Neural progenitor cell (in vitro differentiated cells): ENCODE measurements at places on chromosomes 4 and X.

DNA sequence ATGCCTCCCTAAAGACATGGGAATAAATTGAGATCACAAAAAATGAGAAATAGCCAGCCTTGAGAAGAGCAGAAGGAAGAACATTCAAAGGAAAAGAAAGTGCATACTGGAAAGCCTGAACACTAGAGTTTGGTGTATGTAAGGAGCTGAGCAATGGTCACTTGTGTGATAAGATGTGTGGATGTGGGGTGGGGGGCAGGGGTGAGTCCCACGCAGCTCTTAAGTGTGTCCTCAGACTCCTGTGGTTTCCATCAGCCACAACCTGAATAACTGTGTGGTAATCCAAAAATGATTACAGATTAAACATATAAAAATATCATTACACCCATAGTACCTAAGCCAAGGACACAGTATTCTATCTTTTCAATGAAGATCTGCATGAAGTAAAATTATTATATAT is 59.9 kb downstream of the ELOVL6 start:
- no peak overlapping the region for H3K4me3 ChIP-seq
- no peak for DNase-seq
- H3K27ac ChIP-seq: no peak overlapping the region
- no peaks in the 10 kb centered on the region for H3K36me3 ChIP-seq

DNA sequence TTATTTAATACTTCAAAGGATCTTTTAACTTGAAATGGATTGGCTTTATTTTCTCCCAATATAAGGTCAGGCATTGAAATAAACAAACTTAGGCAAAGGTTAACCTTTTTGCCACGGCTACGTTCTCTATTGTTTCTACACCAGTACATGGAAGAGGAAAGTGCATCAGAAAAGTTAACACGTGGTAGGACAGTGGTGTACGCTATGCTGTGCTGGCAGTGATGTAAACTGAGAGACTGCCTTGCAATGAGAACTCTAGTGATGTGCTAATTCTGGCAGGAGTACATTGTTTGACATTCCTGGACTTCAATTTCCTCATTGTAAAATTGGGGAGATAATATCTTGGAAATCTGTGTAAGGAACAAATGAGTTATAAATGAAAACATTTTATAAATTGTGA is 208.2 kb downstream of the TMA16 start:
- peaks cover 10% of the 10 kb centered on the region for H3K4me1 ChIP-seq
- no peaks in the 10 kb centered on the region for H3K27me3 ChIP-seq
- H3K4me3 ChIP-seq: no peak overlapping the region
- no peaks in the 10 kb centered on the region for H3K36me3 ChIP-seq

DNA sequence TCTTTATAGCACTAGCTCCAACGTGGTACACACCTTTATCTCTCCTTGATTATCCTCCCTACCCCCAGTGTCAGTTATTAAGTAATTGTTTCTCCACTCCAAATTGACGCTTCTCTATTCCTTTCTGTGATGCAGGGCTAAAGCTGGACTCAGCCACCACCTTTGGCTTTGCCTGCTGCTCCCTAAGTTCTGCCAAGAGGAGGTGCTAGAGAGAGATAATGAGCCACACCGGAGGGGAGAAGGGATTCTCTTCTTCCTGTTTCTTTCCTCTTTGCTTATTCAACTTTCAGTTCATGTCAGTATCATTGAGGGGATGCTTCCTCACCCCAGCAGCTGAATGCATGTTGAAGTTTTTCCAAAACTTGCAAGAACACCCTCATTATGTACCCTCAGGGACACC is 176.5 kb downstream of the GBA3 start:
- peak; percentile 28 for DNase-seq
- H3K27me3 ChIP-seq: no peaks in the 10 kb centered on the region
- no peaks in the 10 kb centered on the region for H3K4me1 ChIP-seq
- no peak overlapping the region for H3K4me3 ChIP-seq

DNA sequence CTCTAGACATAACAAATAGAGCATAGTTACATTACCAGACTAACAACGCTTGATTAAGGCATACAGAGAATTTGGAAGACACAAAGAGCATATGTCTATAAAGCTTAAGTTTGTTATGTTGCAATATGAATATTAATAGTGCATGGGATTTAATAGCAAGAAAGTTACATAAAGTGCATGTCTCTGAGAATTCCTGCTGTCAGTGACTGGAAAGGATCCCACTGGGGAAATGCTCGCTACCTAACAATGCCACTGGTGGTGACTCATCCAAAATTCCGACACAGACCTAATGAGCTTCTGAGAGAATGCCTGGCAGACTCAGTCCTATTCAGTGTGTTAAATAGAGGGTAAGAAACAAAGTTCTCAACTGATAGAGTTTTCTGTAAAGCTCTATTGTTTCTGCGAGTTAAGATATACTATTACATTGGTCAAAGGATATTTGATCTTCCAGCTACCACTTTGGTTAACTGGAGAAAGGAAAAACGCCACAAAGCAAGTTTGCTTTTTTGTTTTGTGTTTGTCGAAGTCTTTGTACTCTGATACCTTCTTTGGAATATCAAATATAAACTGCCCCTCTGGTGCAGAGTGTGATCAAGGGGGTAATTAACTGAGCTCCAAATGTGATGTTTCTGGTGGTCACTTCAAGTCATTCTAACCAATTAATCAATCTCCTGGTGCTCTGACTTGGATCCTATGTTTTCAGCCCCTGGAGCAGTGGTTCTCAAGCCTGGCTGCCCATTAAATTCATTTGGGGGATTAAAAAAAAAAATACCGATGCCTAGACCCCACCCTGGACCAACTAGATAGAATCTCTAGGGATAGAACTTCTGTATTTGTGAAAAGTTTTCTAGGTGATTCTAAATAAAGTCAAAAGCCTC is 107.9 kb downstream of the PALLD start:
- H3K36me3 ChIP-seq: no peaks in the 10 kb centered on the region
- DNase-seq: peak; percentile 90
- peak overlapping the region; percentile 25 for H3K4me3 ChIP-seq
- H3K4me1 ChIP-seq: peaks cover 29% of the 10 kb centered on the region
- peak overlapping the region; percentile 89 for H3K27ac ChIP-seq

DNA sequence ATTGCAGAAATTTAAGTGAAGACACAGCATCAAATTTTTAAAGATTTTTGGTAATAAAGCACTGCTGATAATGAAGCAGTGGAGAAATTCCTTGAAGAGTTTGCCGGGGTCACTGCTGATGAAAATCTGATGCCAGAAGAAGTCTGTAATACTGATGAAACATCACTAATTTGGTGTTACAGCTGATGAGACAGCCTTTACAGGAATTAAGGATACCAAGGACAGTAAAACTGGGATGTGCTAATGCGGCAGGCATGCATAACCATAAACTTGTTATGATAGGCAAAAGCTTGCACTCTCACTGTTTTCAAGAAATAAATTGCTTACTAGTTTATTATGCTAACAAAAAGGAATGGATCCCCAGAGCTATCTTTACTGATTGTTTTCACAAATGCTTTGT is 52.9 kb upstream of the VEGFC start:
- no peak overlapping the region for H3K4me3 ChIP-seq
- H3K27me3 ChIP-seq: no peaks in the 10 kb centered on the region
- no peaks in the 10 kb centered on the region for H3K4me1 ChIP-seq
- H3K27ac ChIP-seq: no peak overlapping the region

DNA sequence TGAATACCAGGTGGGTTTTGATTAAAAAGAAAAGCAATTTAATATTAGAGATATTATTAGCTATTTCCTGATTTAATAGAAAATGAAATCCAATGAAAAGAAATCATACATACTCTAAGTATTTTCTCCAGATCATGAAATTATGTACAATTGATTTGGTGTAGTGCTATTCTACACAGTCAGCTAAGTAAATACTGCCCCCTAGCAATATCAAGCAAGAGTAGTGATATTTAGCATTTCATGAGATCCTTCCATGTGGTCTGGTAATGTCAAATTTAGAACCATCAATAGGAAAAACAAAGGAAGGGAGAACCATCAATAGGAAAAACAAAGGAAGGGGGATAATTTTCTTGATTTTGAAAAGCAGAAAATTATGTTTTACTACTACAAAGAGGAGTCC is 114.6 kb downstream of the TBCK start:
- no peak overlapping the region for H3K4me3 ChIP-seq
- DNase-seq: peak; percentile 2
- H3K4me1 ChIP-seq: no peaks in the 10 kb centered on the region
- H3K36me3 ChIP-seq: no peaks in the 10 kb centered on the region
- H3K27ac ChIP-seq: no peak overlapping the region

- no peaks in the 10 kb centered on the region for H3K36me3 ChIP-seq
- no peak overlapping the region for H3K27ac ChIP-seq
- H3K4me1 ChIP-seq: peaks cover 14% of the 10 kb centered on the region
Observed at GRCh38 chr4:15674926-15675325, 6.7 kb upstream of the FAM200B start.

DNA sequence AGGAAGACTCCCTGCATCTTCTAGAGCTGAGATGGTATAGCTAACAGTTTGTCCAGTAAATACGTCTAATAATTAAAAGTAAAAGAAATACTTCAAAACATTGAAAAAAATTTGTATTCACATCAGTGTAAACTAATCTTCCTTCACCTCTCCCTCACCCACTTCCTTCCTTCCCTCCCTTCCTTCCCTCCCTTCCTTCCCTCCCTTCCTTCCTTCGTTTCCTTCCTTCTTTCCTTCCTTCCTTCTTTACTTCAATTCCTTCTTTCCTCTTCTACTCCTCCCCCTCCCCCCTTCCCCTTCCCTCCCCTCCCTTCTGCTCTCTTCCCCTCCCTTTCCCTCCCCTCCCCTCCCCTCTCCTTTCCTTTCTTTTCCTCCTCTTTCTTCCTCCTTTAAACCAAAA is 103.7 kb downstream of the POU4F2 start:
- no peaks in the 10 kb centered on the region for H3K36me3 ChIP-seq
- H3K27me3 ChIP-seq: no peaks in the 10 kb centered on the region
- DNase-seq: no peak
- no peak overlapping the region for H3K4me3 ChIP-seq

DNA sequence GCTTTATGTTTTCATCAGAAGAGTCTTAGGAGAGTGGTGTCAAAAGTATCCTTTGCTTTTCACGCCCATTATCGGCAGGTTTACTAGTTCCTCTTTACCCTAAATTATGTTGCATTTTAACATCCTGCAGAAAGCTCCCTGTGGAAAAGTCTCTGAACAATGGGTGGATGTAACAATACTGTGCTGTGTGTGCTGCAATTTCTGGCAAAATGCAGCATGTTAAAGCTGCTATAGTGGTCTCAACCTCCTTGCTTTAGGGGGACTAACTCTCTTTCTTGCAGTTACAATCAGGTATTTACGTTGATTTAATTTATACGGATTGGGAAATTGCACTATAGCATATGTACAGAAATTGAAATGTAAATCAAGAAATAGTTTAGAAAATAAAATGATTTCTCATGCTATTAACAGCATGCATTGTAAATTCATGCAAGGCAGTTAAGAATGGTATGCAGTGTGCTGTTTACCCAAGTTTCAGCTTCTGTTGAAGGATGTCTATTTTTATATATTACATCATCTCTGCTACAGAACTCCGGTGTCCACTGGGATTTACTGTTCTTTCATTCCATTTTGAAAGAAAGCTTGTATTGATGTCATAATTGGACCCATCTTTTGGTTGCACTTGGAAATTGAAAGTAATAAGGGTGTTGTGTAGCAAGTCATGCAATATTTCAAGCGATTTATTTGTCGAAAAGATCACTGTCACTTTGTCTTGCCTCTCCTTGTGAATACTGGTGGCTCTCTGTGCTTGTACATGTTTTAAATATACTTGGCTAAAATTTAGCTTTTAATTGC is 145.7 kb downstream of the RAPGEF2 start:
- no peak overlapping the region for H3K4me3 ChIP-seq
- no peaks in the 10 kb centered on the region for H3K4me1 ChIP-seq
- H3K27ac ChIP-seq: no peak overlapping the region
- H3K36me3 ChIP-seq: peaks cover 3% of the 10 kb centered on the region
- no peak for DNase-seq

DNA sequence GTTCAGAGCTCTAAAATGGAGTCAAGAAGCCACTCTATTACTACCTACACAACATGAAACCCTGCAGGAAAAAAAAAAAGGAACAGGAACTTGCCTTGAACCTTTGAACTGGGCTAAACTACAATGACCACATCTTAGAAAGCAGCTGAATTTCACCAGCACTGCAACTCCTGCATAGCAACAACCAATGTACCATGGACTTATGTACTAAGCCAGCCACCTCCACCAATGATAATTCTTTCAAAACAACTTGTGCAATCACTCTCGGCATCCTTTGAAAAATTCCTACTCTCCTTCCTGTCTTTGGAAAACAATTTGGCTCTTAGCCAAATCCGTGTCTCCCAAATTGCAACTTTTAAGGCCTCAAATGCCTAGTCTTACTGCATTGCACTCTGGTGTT is 26.8 kb upstream of the FMR1 start:
- H3K27me3 ChIP-seq: no peaks in the 10 kb centered on the region
- no peak for DNase-seq
- no peaks in the 10 kb centered on the region for H3K36me3 ChIP-seq
- H3K4me1 ChIP-seq: no peaks in the 10 kb centered on the region
- H3K4me3 ChIP-seq: no peak overlapping the region

DNA sequence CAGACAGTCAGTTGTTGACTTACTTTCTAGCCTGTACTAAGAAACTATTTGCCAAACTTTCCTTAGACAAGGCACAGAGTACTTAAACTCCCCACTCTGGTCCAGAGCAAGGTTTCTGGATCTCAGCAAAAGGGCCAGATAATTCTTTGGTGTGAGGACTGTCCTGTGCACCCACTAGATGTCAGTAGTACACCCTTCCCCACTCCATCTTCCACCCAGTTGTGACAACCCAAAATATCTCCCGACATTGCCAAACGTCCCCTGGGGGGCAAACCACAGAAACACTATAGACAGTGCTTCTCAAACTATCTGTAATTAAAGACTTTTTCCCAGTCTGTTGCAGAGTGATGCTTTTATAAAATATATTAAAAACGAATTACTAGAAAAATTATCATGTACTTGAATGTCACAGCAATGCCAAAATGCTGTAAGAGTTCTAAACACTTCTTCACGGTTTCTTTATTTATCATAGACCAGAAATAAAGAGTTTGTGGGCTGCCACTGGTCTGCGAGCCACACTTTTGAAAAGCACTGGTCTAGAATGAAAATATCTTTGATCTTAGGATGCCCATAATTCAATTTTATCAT is 203.5 kb downstream of the PRDM5 start:
- DNase-seq: peak; percentile 56
- H3K36me3 ChIP-seq: no peaks in the 10 kb centered on the region
- no peaks in the 10 kb centered on the region for H3K27me3 ChIP-seq

- no peaks in the 10 kb centered on the region for H3K27me3 ChIP-seq
- H3K4me3 ChIP-seq: no peak overlapping the region
- no peak overlapping the region for H3K27ac ChIP-seq
- H3K36me3 ChIP-seq: no peaks in the 10 kb centered on the region
Observed at GRCh38 chr4:80017125-80017854, 55.7 kb downstream of the ANTXR2 start.

GRCh38 chr4:132284910-132285426 is 864.1 kb upstream of the PCDH10 start:
- no peak overlapping the region for H3K4me3 ChIP-seq
- no peak overlapping the region for H3K27ac ChIP-seq
- H3K27me3 ChIP-seq: no peaks in the 10 kb centered on the region
- no peaks in the 10 kb centered on the region for H3K4me1 ChIP-seq
